Dermis microvascular lymphatic vessel endothelial cell (primary cell): ENCODE measurements at places on chromosomes 16 and 17. TPM values are rescaled to one million over a fixed set of nuclear protein-coding genes. Genes with fewer than 3 reads are reported as not detected.

Gene MRC2
- 9.2 and 13.9 TPM in 2 replicates for total RNA-seq

Gene MAP2K6
- total RNA-seq, result 3.8 and 7.3 TPM in 2 replicates

Gene CD300E
- not detected in 2 replicates for total RNA-seq

Gene CTF1
- 0.13 TPM in 2 replicates for total RNA-seq

Gene SDR42E2
- 0.13 TPM in 2 replicates for total RNA-seq

Gene ABAT
- total RNA-seq, result 1.2 and 2.0 TPM in 2 replicates

Gene GPR139
- not detected in 2 replicates for total RNA-seq

Gene PRR11
- 4.0 and 12.2 TPM in 2 replicates for total RNA-seq

Gene SRL
- under 0.01 and 0.13 TPM in 2 replicates for total RNA-seq

Gene TAT
- total RNA-seq, result not detected in 2 replicates

Gene NTN1
- total RNA-seq, result 1.0 and 2.9 TPM in 2 replicates

Gene KRT12
- not detected in 2 replicates for total RNA-seq

Gene MYOCD
- total RNA-seq, result under 0.01 and 0.25 TPM in 2 replicates

Gene VMO1
- 0.38 and 0.39 TPM in 2 replicates for total RNA-seq

Gene CA7
- total RNA-seq, result not detected in 2 replicates

Gene SLC25A39
- total RNA-seq, result 54.0 and 98.0 TPM in 2 replicates

Gene CCT6B
- 0.39 and 0.63 TPM in 2 replicates for total RNA-seq

Gene SLFN14
- under 0.01 TPM in 1 of 2 replicates, not detected in the other for total RNA-seq

Gene GRB7
- total RNA-seq, result 0.13 TPM in 1 of 2 replicates, not detected in the other

Gene SERPINF2
- under 0.01 TPM in 1 of 2 replicates, not detected in the other for total RNA-seq

Gene PIK3R6
- total RNA-seq, result not detected in 2 replicates

Gene CLDN9
- total RNA-seq, result not detected in 2 replicates

Gene TSNAXIP1
- 0.26 and 0.51 TPM in 2 replicates for total RNA-seq

Gene TBC1D3E
- not detected in 2 replicates for total RNA-seq

Gene HES7
- total RNA-seq, result under 0.01 TPM in 1 of 2 replicates, not detected in the other

Gene KRTAP2-4
- total RNA-seq, result not detected in 2 replicates

Gene GGT6
- not detected in 2 replicates for total RNA-seq

Gene FBXL16
- total RNA-seq, result under 0.01 TPM in 2 replicates

Gene WFIKKN2
- total RNA-seq, result under 0.01 TPM in 1 of 2 replicates, not detected in the other

Gene CACNG3
- not detected in 2 replicates for total RNA-seq

Gene SLC35G6
- not detected in 2 replicates for total RNA-seq

Gene KIF18B
- 1.4 and 2.3 TPM in 2 replicates for total RNA-seq

Gene KRT25
- total RNA-seq, result not detected in 2 replicates

Gene MSRB1
- 10.4 and 11.9 TPM in 2 replicates for total RNA-seq

Gene CCL8
- total RNA-seq, result 0.13 TPM in 2 replicates
